ENCODE measurements at places on chromosomes 11 and 22.
A peak's percentile ranks its signal among the peaks of the same experiment; 100 is the strongest.

DNA sequence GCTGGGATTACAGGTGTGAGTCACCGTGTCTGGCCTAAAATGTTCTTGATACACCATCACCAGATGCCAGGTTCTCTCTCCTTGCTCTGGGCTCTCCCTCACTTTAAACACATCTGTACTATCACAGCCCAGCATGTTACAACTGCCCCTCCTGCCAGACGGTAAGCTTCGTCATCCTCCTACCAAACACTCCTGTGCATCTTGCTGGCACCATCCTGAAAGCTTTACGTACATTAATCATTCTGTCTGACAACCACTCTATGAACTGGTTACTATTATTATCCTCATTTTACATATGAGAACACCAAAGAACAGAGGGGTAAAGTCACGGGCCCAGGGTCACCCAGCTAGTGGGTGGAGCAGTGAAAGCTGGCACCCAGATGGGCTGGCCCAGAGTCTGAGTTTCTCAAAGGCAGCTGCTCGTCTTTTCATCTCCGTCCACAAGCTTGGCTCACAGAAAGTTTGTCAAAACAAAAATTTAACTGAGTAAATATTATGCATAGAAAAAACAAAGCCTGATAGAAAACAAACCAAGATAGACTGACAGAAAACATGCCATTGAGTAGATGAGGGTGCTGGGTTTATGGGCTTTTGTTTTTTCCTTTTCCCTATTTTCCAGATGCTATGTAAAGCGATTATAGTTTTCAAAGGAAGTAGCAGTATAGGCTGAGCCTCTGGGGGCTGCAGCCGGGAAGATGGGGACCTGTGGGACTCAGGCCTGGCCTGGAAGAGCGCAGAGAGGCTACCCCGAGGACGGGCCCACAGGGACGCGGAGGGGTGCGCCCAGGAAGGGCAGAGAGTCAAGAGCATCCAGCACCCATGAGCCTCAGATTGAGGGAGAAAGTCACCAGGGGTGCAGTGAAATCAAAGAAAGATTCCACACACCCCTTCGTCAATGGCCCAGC is 9.5 kb downstream of the PLA2G6 start:
- peak; percentile 57 for DNase-seq

- DNase-seq: no peak
These were observed 162.3 kb downstream of the C11orf87 start for GRCh38 chr11:109584001-109584972.

DNA sequence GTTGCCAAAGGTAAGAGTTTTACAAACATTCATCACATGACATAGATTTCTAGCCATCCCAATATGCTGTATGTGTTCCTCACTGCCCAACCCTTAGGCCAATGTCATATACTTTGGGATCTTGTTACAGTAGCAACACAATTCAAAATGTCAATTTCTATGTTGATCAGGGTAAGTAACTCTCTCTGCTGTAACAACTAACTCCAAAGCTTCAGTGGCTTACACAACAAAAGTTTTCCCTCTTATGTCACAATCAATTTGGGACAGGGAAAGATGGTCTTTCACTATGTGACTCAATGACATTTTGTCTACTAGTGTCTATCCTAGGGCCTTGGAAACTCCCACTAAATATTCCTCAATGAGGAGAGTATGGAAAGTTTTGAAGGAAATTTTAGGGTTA is 144.5 kb downstream of the SBF2 start:
- no peak for DNase-seq

GRCh38 chr11:612201-612960 is 3.4 kb downstream of the IRF7 start:
- DNase-seq: peak; percentile 32

GRCh38 chr11:128709402-128709801 is 15.5 kb downstream of the FLI1 start:
- peak; percentile 67 for DNase-seq

GRCh38 chr11:2190657-2191471 is 19.2 kb upstream of the TH start:
- DNase-seq: no peak

DNA sequence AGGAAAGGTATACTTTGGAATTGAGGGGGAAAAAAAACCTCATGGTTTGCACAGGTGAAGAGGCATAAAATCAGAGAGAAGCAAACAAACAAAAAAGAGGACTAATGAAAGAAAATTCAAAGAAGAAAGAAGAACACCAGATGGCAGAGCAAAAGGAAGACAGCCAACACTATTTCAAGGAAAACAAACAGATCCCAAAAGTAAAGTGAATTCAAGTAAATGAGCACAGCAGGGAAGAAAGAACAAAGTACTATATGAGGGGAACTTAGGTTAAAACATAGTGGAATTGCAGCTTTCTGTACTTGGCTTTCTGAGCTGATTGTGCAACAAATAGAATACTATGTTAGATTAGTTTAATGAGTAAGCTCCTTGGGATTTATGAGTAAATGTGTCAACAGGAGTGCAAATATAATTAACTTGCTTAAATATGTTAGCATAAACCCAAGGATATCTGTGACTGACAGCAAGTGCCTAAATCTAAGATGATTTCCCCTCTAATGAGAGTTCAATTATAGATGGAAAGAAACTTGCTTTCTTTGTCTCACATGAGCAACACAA is 404.6 kb upstream of the CNTN5 start:
- no peak for DNase-seq

DNA sequence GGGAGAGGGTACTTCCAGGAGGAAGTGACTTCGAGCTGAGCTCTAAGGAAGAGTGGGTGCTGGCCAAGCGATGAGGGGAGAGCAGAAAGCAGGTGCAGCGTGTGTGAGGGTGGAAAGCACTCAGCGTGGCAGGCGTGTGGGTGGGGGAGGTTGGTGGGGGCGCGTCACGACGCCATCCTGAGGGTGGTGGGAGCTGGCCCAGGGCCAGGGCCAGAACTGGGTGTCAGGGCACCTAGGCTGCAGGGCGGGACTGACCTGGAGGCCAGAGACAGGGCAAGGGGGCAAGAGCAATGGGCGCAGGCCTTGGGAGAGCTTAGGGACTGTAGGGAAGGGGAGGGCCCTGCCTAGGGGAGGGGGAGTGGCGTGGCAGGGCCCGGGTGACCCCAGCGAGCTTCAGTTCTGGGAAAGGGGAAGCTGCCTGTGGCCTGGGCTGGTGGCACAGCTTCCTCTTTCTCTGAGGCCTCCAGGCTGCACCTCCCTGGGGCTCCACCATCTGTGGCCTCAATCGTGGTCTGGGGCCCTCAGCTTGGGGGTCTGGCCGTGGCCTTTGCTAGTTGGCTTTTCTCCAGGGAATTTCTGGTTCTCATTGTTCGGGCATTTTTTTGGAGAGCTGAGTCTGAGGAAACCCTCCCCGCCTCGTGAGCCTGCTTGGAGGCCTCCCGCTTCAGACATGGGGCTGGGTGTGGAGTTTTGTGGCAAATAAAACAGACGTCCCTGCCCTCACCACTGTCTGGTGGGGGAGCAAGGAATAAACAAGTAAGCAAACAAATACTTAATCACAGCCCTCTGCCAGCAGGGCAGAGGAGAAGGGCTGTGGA is 8.9 kb downstream of the RELT start:
- DNase-seq: peak; percentile 28

- DNase-seq: no peak
These were observed 47.9 kb upstream of the IGSF9B start for GRCh38 chr11:134004496-134005172.

DNA sequence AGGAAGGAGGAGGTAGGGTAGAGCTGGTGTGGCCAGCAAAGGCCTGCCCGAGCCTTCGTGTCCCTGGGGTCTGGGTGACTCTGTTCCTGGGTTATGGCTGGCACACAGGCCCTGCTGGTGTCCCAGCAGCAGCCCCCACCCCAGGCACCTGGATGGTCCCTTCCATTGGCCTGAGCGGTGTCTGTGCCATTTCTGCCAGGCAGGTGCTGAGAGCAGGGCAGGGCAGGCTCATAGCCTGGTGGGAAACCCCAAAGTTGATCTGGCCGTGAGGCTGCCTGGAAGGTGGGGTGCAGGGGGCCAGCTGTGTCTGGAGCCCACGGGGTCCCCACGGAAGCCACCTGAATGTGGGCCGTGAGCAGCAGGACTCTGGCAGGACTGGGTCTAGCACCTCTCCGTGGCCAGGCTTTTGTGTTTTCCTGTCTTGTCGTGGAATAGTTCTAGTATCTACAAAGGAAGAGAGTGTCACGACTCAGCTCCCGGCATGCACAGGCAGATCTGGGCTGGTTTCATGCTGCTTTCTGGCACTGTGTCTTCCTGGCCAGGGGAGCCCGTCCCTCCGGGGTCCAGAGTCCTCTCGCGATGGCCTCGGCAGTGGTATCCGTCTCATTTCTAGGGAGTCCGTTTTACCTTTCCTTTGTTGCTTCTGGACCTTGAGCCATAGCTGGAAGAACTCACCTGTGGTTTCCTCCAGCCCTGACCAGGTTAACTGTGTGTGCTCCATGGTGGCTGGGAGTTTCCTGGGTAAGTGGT is 83.7 kb downstream of the KCNQ1 start:
- DNase-seq: no peak

GRCh38 chr11:29183301-29183700 is 833.5 kb downstream of the KCNA4 start:
- DNase-seq: no peak

DNA sequence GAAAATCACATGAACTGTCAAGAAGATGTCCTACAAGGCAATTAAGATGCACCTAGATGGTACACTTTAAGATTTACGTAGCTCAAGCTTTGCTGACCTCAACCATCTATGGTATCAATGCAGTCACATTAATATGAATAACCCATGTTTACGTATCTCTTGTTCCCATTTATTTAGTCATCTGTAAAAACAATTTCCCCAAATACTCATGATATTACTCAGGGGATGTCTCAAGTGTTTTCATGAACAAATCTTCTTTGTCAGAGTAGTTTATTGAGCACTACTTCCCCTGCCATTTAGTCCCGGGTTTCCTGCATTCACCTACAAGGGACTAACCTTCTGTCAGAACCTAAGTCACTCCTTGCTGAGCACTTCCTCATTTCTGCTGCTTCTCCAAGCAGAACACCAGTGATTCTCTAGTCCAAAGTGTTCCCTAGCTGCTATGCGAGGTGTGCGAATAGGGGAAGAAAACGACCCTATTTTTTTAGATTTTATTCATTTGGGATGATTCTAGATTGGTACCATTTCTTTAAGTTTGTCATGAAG is 554.3 kb upstream of the LRRC4C start:
- no peak for DNase-seq

GRCh38 chr11:20021212-20021611 is 139.1 kb downstream of the DBX1 start:
- no peak for DNase-seq

DNA sequence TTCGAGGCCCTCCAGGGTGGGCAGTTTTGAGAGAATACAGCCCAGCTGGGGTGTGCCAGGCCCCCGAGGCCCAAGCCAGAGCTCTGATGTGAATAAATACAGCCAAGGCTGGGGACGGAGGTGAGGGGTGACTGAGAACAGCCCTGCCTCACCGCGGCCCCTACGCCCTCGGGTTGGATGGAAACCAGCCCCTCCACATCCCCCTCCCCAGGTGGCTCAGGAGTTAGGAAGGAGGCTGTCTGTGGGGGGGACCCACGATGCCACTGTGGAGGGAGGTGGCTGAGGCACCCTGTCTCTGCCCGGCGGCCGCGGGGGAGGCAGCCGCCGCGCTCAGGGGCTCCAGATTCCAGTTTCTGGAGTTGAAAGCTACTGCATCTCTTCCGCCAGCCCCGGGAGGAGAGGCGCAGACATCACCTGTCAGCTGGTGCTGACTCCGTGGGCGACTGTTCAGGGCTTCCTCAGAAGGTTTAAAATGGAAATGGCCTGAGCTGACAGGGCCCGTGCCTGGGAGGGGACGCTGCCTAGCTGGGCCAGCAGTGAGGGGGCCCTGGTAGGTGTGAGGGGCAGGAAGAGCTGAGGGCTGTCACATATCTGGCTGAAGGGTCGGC is 1.4 kb downstream of the FLRT1 start:
- DNase-seq: no peak
